Ureter (tissue), 1 donor: ENCODE measurements at places on chromosomes 4 and X. TPM values are rescaled to one million over a fixed set of nuclear protein-coding genes. Genes with fewer than 3 reads are reported as not detected.
A peak's percentile ranks its signal among the peaks of the same experiment; 100 is the strongest.

NUDT10 gene
- total RNA-seq = 4.6 TPM

SOD3 gene
- total RNA-seq = 46.0 TPM

TMEM31 gene
- total RNA-seq = not detected

SPATA4 gene
- not detected for total RNA-seq

FAM9B gene
- 0.65 TPM for total RNA-seq

PNPLA4 gene
- total RNA-seq = 31.8 TPM

VSIG4 gene
- total RNA-seq = 23.4 TPM

TLR2 gene
- 13.9 TPM for total RNA-seq

SSX3 gene
- not detected for total RNA-seq

- no peak for DNase-seq
These were observed 46.0 kb upstream of the CLNK start for GRCh38 chr4:10730590-10730989.

- no peak for DNase-seq
These were observed 277.9 kb downstream of the CFAP299 start for GRCh38 chr4:80613470-80613869.

DNA sequence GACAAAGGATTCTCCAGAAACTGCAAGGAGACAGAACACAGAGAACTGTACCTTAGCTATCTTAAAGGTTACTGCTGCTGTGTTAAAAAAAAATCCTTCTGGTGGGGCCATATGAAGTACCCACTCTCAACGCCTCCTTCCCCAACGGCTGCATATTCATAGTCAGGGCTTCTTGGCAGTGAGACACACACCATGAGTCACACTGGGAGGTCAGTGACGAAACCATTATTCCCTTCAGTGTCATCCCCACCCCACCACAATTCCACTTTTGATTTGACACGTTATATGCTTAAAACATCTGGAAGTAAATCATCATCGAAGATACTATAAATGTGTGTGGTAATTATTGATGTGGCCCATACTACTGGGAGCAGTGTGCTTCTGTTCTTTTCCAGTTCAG is 271.5 kb downstream of the LDB2 start:
- no peak for DNase-seq

- DNase-seq = no peak
These were observed 35.0 kb downstream of the QDPR start for GRCh38 chr4:17476853-17477252.

DNA sequence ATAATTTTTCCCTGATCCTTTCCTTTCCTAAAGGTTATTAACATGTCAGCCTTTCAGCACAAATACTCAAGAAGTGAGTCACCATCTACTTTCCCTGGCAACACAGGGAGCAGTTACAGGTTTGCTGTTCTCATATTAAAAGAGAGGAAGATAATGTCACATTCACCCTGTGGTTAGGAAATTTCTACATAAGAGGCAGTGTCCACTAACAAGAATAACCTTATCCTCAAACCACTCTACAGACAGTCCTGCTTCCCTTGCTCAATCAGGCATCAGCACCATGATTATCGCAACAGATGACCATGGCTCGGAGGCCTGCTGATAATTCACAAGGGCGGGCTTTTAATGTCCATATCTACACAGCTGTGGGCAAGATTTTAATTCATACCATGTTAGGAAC is 30.9 kb downstream of the RNF150 start:
- DNase-seq = no peak

DNA sequence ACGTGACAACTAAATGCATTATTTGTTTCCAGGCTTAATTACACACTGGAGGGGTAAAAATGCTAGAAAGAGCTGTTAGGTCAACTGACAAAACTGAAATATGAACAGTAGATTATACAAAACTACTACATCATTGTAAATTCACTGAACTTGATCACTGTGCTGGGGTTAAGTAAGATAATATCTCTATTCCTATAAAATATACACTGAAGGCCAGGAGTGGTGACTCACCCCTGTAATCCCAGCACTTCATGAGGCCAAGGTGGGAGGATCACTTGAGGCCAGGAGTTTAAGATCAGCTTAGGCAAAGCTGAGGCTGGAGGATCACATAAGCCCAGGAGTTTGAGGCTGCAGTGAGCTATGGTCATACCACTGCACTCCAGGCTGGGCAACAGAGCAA is 31.8 kb upstream of the NKX6-1 start:
- DNase-seq = no peak

DNA sequence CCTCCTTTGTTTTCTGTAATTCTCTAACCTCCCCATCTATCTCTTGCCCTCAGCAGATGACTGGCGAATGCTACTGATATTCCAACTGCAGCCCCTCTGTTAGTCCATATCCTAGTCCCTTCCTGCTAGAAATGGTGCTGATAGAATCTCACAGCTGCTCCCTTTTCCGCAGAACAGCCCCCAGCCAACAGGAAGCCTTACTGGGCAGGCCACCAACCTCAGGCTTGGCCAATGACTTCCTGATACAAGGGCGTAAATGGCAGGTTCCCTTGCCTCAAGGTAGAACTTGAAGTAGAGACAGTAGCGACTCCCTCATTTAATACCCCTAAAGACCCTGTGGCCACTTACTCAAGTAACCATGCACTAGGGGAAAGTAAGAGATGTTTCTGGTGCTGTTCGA is 26.7 kb upstream of the SLC2A9 start:
- no peak for DNase-seq

DNA sequence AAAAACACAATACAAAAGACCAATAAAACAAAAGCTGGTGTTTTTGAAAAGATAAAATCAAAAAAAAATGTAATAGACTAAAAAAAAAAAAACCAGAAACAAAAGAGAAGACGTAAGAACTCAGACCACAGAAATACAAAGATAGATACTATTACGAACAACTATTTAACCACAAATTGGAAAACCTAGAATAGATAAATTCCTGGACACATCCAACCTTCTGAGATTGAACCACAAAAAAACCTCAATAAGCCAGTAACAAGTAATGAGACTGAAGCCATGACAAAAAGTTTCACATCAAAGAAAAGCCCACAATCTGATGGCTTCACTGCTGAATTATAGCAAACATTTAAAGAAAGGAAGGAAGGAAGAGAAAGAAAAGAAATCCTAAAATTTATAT is 16.2 kb downstream of the RCHY1 start:
- DNase-seq = no peak

DNA sequence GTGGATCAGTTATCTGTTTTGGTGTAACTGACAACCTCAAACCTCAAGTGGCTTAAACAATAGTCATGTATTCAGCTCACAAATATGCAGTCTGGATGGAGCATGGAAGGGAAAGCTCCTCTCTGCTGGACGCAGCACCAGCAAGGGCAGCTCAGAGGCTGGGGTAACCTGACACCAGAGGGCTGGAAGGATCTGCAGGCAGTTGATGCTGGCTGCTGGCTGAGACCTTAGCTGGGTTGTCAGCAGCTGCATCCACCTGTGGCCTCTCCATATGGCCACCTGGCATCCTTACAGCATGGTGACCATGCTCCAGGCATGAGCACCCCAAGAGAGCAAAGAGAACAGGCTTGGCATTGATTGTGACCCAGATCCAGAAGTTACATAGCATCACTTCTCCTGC is 46.7 kb downstream of the ENPP6 start:
- DNase-seq = no peak

DNA sequence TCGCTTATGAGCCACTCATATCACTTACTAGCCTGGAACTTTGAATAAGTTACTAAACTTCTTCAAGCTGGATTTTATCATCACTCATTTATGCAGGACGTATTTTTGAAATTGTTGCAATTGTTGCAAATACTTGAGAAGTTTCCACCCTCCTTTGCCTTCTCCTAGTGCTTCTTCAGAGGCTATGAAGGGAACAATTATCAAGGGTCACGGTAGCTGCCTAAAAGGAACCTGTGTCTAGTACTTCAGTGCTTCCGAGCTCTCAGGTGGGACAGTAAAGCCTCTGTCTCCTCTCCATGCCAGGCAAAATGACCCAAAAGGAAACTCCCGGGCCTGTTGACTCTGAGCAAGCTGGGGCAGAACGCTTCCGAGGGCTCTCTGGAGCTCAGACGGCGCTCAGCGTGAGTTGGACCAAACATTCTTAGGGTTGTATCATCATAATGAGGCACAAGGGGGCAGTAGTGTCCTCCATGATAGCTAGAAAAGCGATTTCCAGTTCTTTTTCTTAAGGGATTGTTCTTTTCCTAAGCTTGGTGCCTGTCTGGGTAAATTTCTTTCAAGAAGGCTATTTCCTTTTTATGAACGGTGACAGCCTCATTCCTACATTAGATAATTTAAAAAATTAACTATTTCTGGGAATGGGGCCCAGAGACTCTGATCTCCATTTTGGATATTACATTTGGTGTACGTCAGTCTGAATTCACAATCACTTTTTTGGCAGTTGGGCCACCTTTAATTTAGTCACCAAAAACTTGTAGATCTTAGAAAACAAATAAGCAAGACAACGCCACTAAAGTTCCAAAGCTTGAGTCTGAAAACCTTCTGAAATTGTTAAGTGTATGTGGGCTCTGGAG is 73.1 kb downstream of the PACRGL start:
- DNase-seq = peak; percentile 59
